Nephron progenitor cell (in vitro differentiated cells): ENCODE measurements at places on chromosomes 2 and 18.

- no peak for DNase-seq
- H3K4me3 ChIP-seq: no peak overlapping the region
- H3K27me3 ChIP-seq: peaks cover 7% of the 10 kb centered on the region
- no peak overlapping the region for H3K27ac ChIP-seq
- H3K36me3 ChIP-seq: no peaks in the 10 kb centered on the region
Observed at GRCh38 chr18:10564975-10565773, 39.3 kb downstream of the NAPG start.

DNA sequence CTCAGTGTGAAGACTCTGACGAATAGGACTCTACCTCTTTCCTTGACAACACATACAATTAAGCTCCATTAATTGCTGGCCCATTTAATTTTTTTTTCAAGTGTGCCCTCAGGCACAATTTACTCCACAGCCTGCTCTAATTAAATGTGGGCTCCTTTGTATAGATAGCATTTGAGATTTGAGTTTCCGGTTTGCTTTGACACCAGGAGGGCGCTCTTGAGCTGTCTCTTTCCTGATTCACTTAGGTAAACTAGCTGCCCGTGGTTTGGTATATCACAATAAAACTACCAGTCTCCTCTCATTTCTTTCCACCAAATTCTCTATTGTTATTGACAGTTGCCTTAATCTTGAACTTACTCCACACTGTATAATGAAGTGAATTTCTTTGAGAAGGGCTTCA is 666.0 kb downstream of the DSC3 start:
- H3K36me3 ChIP-seq: peaks cover 6% of the 10 kb centered on the region
- no peaks in the 10 kb centered on the region for H3K27me3 ChIP-seq
- H3K27ac ChIP-seq: no peak overlapping the region
- no peak overlapping the region for H3K4me3 ChIP-seq
- no peak for DNase-seq

DNA sequence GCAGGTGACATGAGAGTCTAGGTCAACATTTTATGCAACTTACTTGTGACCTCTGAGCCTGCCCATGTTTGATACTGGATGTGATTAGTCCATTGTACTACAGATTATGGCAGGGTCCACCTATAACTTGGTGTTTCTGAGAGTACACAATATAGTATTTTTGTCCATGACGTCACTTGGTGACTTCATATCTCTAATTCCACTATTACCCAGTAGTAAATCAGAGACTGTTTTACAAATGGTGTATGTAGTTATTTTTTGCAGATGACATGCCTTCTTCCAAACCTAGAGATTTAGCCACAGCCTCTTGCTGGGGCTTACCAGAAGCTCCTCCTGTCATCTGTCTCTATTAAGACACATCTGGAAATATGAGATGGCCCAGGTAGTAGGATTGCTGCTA is 24.6 kb upstream of the TMX3 start:
- no peak overlapping the region for H3K27ac ChIP-seq
- no peak for DNase-seq
- no peaks in the 10 kb centered on the region for H3K27me3 ChIP-seq
- no peaks in the 10 kb centered on the region for H3K36me3 ChIP-seq
- H3K4me1 ChIP-seq: peaks cover 16% of the 10 kb centered on the region
- H3K4me3 ChIP-seq: no peak overlapping the region

DNA sequence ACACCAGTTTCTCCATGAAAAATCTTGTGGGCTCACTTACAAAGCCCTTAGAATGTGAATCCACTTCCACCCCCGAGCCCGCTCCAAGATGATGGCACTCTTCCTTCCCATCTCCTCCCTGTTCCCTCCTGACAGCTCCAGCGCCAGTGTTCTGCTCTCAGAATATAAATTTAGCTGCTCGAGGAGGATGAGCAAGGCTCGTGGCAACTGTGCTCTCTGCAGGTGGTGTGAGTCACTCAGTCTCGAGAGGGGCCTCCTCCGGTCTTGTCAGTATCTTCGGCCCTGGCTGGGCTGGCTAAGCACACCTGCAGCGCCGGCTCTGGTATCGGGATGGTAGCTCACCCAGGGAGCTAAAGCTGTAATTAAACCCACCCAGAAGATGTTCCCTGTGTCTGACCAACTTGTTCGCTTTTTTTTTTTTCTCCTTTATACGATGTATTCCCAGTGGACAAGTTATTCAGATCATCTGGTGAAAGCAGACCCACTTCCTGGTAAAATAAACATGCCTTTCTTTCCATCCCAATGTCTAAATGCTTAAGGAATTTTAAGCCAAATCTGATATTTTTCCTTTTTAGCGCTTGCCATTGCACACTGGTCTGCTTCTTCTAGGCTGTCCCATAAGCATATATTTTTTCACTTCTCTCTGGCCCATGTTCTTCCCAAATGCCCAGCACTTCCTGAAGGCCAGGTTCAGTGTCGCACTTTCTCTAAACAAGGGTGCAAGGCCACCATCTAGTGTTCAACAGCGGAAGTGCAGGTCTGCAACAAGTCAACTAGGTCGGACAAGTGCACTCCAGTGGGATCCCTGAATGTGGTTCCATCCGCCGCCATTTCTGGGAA is 31.4 kb upstream of the YPEL5 start:
- H3K4me1 ChIP-seq: peaks cover 8% of the 10 kb centered on the region
- no peak overlapping the region for H3K4me3 ChIP-seq
- H3K27me3 ChIP-seq: peaks cover 48% of the 10 kb centered on the region
- peak; percentile 81 for DNase-seq
- H3K36me3 ChIP-seq: no peaks in the 10 kb centered on the region

DNA sequence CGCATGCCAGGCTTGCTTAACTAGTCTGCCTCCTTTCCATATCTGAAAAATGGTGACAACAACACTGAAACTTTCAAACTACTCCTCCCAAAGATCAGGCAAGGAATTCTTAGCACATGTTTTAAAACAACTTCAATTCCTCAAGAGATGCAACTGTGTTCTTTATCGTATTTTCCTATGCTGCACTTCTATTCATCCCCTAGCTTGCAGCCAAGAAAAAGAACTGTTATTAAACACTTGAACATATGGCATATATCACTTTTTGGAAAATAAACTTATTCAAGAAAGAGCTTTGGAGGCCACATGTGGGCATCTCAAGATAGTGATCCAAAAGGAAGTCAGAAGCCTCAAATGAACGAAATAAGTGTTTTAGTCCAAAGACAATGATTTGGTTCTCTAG is 75.6 kb upstream of the STAM2 start:
- H3K27ac ChIP-seq: no peak overlapping the region
- no peaks in the 10 kb centered on the region for H3K4me1 ChIP-seq
- peaks cover 6% of the 10 kb centered on the region for H3K27me3 ChIP-seq
- H3K36me3 ChIP-seq: no peaks in the 10 kb centered on the region
